Endodermal cell (in vitro differentiated cells): ENCODE measurements at places on chromosomes 2 and 18. TPM values are rescaled to one million over a fixed set of nuclear protein-coding genes. Genes with fewer than 3 reads are reported as not detected.

RAB27B gene
- 0.09 to 0.42 TPM (median 0.40 TPM) in 3 replicates for total RNA-seq

GALNT3 gene
- 5.6 to 9.3 TPM (median 8.3 TPM) in 3 replicates for total RNA-seq

MEP1B gene
- total RNA-seq, result not detected in 3 replicates

ACMSD gene
- total RNA-seq, result not detected in 2 replicates

GRCh38 chr2:23321751-23322150 is 63.2 kb upstream of the KLHL29 start:
- no peak for DNase-seq

GRCh38 chr2:227443889-227444568 is 27.9 kb upstream of the AGFG1 start:
- peak; percentile 64 for DNase-seq
